MG63 (cell line): ENCODE measurements at places on chromosomes 7 and 10. TPM values are rescaled to one million over a fixed set of nuclear protein-coding genes. Genes with fewer than 3 reads are reported as not detected.

DNA sequence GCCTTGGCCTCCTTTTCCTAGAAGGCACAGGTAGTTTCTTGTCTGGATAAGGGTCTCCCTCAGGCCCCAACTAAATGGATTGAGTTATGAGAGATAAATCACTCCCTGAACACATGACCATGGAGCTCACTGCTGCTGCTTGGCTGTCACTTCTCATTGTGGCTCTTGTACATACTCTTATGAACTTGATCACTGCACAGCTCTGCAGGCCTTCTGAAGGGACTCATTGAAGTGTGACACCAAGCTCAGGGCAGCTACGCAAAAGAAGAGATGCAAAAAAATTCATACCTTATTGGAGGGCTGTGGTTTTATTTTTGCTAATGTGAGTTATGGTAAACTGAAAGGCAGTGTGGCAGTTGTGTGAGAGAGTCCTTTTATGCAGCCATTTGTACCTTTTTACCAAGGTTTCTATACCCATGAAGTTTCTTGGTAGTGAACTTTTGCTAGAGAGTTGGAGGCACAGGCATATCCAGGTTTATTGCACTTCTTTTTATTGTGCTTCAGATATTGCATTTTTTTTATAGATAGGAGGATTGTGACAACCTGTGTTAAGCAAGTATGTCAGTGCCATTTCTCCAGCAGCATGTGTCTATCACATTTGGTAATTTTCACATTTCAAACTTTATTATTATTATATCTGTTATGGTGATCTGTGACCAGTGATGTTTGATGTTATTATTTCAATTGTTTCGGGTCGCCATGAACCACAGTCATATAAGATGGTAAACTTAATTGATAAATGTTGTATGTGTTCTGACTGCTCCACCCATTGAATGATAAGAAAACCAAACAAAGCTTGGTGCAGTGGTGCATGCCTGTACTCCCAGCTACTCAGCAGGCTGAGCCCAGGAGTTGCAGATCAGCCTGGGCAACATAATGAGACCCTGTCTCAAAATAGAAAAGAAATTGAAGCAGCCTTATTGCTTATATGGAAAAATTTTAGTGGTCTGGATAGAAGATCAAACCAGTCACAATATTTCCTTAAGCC lies 100.6 kb downstream of the LRRC4 start:
- no peak for DNase-seq

DNA sequence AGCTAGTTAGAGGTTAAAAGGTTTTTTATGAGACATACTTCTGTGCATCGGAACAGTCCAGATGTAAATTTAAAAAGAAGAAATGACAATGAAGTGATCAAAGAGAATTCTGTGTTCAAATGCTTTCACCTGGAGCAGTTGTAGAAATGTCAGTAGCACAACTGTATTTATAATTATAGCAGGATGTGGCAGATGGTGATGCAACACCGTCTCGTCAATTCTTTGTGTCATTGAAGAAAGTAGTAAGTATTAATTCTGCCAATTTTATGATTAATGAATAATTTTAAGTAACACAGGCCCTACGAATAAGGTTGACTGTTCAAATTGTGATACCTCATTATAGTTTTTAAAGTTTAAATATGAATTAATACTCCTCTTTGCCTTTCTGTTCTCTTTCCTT lies 171.1 kb downstream of the ADK start:
- DNase-seq, result no peak

GRCh38 chr10:8044908-8045725 lies 9.4 kb upstream of the GATA3 start:
- peak; percentile 16 for DNase-seq

Gene PRKAR2B
- total RNA-seq, result 0.44 and 1.3 TPM in 2 replicates

Gene TNKS2
- total RNA-seq, result 12.8 and 19.2 TPM in 2 replicates

DNA sequence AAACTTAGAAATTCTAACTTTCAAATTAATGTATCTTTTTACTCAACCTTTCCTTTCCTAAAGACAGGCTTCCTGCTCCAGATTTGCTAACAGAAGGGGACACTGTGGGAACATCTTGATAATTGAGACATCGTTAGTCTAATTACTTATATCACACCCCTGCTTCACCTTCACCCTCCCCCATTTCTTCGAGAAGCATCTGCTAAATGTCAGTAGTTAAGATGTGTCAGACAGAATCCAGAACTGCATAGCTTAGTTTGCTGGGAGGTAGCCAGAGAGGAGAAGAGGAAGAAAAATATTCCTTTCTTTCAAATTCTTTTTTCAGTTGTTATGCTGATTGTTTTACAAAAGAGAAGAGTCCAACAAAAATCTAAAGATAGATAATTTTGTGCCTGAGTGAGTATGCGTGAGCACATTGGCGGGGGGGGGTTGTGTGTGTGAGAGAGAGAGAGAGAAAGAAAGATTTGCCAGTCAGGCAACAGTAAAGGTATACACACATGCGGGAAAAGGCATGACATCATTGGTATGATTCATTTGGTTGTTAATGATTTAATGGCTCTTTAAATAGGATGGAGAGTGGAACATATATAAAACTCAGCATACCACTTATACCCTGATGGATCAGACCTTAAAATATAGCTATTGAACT lies 192.4 kb downstream of the PTN start:
- DNase-seq, result no peak

Gene DRGX
- total RNA-seq, result 0.07 and 0.10 TPM in 2 replicates

DNA sequence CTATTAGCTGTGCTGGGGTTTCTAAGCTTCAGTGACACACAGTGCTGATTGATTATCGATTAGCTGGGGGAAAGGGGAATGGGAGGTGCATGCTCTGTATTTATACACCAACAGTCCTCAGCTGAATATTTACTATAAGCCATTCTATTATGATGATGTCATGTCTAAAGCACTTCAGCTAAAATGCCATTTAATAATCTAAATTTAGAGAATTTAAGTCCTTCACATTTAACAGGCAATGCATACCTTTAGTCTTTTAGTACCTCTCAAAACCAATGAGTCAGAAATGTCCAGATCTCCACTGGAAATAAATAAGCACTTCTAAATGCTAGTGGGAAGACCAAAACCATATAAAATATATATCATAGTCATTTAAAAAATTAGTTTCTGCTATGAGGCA lies 24.6 kb downstream of the RPP38 start:
- no peak for DNase-seq

Gene CALML5
- not detected in 2 replicates for total RNA-seq

Gene PAX2
- not detected in 2 replicates for total RNA-seq

GRCh38 chr10:21511095-21511570 lies 14.3 kb downstream of the SKIDA1 start:
- no peak for DNase-seq

Gene LAMB4
- not detected in 2 replicates for total RNA-seq

GRCh38 chr7:107046491-107047259 lies 2.2 kb downstream of the PRKAR2B start:
- no peak for DNase-seq
